ENCODE measurements at places on chromosomes 1 and 21. TPM values are rescaled to one million over a fixed set of nuclear protein-coding genes. Genes with fewer than 3 reads are reported as not detected.

- DNase-seq: no peak
These were observed 30.2 kb downstream of the FAM177B start for GRCh38 chr1:222767152-222767571.

GPR25 gene
- not detected for polyA plus RNA-seq

DNA sequence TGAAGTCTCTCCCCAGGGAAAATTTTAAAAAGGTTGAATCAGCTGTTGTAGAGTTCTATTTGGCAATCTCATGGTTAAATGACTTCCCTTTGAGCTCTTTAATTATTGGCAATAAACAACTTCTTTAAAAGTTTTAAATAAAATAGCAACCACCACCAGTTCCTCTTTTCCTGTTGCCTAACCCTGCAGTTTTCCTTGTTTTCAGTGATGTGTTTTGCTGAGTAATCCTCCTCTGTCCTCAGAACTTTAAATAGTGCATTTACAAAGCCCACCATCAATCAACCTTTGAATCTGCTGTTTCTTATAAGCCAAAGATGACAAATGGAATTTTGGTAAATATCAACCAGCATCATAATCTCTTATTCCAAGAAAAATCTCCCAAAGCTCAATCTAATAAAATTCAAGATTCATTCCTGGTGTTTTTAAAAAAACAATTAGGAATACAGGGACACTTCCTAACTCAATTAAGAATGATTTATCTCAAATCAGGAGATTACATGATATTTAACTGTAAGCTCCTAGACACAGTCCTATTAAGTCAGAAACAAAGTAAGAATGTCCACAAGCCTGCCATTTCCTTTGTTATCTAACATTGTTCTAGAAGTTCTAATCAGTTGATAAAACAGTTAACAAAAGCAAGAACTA, 14.8 kb downstream of the AVPR1B start:
- DNase-seq: no peak

- DNase-seq: no peak
These were observed 112.3 kb downstream of the LACTBL1 start for GRCh38 chr1:22860414-22860800.

DNA sequence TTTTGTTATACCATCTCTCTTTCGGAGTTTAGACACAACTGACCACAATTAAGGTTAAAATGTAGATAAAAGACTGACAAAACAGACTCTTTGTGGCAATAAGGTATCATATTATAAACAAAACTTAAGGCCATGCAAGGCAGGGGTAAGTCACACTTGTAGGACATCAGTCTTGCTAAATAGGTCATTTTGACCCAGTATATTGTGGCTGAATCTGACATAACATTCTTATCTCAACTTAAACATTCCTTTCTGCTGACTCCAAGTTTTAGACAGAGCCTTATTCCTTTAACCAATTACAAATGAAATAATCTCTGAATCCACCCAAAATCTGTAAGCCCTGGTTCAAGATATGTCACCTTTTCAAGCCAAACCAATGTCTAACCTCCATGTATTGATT, 733.4 kb upstream of the B3GALT2 start:
- no peak for DNase-seq

DNA sequence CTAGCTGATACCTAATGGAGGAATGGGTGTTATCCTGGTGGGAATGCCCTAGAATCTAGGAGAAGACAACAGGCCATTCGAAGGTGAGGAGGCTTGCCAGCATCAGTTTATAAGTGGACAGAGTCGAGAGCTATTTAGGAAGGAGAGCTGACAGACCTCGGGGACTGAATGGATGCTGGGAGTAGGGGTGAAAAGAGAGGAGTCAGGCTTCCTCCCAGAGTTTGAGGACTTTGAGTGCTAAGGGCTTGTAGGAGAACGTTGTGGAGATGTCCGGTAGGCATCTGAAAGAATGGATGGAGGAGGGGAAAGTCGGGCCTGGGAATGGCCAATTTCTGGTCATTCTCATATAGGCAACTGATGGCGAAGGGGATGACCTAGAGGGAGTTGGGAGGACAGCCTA, 155.1 kb downstream of the DYRK1A start:
- DNase-seq: no peak

GRCh38 chr1:201633297-201633696, 94.4 kb downstream of the NAV1 start:
- no peak for DNase-seq

DNA sequence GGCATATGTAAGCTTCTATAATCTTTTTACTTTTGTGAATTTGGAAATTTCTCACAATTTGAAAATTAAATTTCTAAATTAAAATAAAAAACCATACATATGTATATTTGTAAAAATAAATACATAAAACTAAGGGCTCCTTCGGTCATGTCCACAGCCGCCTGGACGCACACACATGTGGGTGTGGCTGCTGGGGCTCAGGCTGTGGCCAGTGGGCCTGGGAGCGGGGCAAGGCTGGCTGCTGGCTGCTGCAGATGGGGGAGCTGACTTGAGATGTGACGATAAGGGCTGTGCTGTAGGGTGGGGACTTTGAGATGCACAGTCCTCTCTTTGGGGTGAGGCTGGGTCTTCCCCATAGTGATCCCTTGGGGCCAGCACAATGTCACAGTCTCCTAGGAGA, 4.8 kb downstream of the RER1 start:
- DNase-seq: no peak

- no peak for DNase-seq
These were observed 426.6 kb downstream of the DUSP10 start for GRCh38 chr1:221315330-221315729.

FAM72D gene
- 2.4 TPM for polyA plus RNA-seq

DNA sequence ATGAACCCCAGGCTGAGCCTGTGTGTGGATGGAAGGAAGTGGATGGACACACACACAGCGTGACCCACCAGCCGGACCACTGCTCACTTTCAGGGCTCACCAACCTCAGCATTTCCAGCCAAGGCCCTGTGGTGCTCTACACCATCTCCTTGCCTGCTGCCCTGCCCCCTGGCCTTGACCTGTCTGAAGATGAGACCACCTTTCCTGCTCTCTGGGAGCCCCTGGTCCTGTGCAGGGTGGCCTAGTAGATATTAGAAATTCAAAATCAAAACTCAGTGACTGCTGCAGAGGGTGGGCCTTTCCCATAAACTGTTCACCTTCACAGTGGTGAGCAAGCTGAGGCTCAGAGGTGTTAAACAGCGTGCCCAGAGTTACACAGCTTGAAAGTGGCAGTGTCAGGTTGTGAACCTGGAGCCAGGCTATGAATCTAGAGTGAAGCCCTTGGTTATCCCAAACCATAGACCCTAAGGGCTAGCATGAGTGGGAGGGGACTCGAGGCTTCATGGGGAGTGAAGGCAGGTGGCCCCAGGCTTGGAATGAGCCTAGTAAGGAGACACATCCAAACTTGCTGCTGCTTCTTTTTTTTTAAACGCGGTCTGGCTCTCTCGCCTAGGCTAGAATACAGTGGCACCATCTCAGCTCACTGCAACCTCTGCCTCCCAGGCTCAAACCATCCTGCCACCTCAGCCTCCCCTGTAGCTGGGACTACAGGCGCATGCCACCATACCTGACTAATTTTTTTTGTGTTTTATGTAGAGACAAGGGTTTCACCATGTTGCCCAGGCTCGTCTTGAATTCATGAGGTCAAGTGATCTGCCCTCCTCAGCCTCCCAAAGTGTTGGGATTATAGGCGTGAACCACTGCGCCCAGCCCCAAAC, 41.5 kb downstream of the MAN1C1 start:
- DNase-seq: no peak

GRCh38 chr1:31811605-31812004, 4.2 kb downstream of the SPOCD1 start:
- DNase-seq: peak; percentile 49

CAMK2N1 gene
- 53.9 TPM for polyA plus RNA-seq

DNA sequence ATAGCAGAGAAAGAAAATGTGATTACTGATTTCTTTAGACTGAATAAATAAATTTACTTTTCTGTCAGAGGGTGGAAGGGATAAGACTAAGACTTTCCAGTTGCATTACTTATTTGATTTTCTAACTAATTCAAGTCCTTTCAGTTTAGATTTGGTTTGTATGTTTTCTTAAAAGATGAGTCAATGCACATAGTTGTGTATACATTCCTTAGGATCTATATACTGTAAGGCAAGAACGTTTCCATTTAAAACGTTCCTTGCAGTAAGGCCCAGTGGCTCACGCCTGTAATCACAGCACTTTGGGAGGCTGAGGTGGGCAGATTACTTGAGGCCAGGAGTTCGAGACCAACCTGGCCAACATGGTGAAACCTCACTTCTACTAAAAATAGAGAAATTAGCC, 14.5 kb upstream of the SERTAD4 start:
- no peak for DNase-seq

DNA sequence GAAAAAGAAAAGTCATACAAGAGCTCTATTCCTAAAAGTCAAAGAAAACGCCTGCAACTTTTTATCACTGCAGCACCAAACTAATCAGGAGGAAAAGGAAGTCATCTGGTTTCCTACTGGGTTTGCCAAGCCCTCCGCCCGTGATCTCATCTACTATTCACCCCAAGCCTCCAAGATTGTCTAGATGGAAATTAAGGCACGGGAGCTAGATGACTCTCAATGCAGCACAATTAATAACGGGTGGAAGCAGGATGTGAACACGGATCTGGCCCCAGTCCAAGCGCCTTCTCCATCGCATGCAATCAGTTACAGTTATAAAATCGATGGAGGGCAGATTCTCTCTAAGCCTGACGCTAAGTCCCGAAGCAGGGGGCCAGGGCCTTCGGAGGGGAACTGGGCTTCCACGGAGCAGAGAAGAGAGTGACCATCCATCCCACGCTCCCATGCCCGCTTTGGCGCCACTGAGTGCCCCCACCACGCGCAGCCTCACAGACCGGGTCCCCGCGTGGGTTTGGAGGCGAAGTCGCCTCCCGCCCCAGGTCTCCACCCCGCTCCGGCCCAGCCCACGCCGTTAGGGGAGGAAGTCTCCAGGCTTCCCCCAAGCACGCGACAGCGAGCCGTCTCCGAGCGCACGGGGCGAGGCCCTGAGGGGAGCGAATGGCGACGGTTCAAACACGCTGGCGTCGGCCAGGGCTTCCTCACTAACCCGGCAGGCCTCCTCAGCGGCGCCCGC, 1.8 kb downstream of the HSF2BP start:
- DNase-seq: peak; percentile 80

AGTRAP gene
- 29.8 TPM for polyA plus RNA-seq

GRCh38 chr1:100249155-100249536, 488 bp downstream of the DBT start:
- no peak for DNase-seq

OPTC gene
- not detected for polyA plus RNA-seq

DNA sequence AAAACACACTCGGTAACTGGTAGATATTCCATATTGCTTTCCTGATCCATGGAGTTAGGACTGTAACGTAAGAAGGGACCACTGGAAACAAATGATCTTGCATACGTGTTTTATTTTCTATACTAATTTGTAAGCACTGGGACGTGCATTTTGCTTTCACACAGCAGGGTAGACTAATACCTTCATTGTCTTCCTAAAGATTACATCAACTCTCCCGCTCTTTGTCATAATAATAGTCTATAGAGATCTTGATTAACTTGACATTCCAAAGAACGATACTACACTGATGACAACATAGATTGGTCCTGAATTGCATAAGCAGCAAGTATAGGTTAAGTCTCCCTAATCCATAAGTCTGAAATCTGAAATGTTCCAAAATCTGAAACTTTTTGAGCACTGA, 166.5 kb downstream of the FAF1 start:
- DNase-seq: no peak

CAP1 gene
- polyA plus RNA-seq: 178 TPM

MTMR11 gene
- polyA plus RNA-seq: 26.6 TPM

TMOD4 gene
- 2.3 TPM for polyA plus RNA-seq

VASH2 gene
- polyA plus RNA-seq: 32.9 TPM

DCDC2B gene
- polyA plus RNA-seq: 2.5 TPM

ATP1A4 gene
- 0.17 TPM for polyA plus RNA-seq

DNA sequence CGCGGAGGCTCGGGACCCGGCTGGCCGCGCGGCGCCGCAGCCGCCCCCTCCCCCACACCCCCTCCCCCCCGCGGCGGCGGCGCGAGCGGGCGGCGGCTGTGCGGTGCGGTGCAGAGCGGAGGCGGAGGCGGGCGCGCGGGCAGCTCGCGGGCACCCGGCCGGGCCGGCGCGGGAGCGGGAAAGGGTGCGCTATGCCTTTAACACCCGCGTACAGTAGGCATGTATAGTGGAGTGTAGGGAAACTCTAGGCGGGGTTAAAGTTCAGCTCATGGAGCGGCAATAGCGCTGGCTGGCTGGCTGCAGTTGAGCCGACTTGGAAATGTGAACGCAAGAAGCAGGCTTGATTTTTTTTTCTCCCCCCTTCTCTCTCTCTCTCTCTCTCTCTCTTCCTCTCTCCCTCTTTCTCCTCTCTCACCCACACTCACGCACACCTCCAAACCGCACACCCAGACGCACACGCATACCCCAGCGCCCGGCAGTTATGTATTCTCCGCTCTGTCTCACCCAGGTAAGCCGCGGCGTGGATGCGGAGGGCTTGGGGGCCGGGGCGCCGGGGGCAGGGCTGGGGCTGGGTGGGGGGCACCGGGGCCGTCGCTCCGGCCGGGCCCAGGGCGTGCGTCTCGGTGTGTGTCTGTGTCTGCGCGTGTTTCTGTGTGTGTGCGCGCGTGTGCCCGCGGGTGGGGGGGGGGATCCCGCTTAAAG, at the start of gene NFIA:
Gene NFIA (plus strand): TSS at position 251 of the 702 bp plus-strand sequence.
- DNase-seq: peak; percentile 81

DNA sequence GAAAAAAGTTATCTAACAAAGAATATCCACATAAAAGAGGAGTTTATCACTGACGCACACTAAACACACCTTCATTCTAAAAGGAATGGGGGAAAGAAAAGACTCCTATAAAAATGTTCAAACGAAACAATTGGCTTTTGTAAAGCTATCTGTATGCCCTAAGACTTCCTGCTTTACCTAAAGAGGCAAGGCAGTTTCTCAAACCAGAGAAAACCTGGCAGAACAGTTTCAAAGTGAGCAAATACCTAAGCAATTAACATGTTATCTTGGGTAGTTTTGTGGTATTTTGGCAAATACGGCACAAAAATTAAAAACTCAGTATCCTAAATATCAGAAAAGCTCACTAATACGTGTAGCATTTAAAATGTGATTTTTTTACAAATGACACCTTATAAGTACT, 1.9 kb downstream of the PUM1 start:
- no peak for DNase-seq

DNA sequence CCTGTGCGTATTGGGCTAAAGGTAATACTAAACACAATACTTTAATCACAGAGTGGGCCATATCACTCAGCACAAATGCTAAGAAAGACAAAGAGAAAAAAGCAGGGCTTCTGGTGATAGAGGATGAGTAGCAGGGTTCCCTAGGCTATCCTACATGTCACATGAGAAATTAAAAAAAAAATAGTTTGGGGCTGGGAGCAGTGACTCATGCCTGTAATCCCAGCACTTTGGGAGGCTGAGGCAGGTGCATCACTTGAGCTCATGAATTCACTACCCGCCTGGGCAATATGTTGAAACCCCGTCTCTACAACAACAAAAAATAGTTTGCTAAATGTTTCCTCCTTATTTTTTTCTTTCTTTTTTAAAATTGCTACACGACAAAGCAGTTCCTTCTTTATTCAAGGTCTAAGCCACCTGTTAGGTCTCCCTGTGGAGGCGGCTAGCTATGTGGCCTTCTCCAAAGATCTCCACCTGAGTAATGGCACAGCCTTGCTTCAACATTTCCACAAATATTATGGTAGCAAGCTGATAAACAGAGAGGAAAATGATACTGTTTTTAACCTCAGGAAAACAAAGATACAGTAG, 1.5 kb downstream of the ENSA start:
- DNase-seq: no peak

GRCh38 chr1:55813618-55814017, 598.5 kb upstream of the USP24 start:
- DNase-seq: peak; percentile 33

CELA3A gene
- polyA plus RNA-seq: not detected
